ENCODE measurements at places on chromosomes 1 and 21. TPM values are rescaled to one million over a fixed set of nuclear protein-coding genes. Genes with fewer than 3 reads are reported as not detected.
A peak's percentile ranks its signal among the peaks of the same experiment; 100 is the strongest.

GRCh38 chr1:118949315-118949714 lies 38.8 kb downstream of the TBX15 start:
- no peak for DNase-seq

DNA sequence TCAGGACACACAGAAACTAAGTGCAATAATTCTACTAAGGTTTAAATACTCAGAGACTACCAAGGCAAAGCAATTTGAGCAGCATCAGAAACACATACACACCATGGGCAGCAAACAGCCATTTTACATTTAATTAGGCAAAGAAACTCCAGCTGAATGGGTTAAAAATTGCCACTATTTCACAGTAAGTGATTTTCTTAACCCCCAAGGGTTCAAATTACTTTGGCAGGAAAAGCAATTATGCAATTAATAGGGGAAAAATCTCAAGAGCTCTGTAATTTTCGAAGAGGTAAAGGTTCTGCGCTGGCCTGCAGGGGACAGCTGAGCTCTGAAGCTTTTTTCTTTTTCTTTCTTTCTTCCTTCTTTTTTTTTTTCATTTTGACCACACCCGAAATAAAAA lies 206.2 kb upstream of the RRP15 start:
- DNase-seq, result no peak

- no peak for DNase-seq
These were observed 15.0 kb downstream of the DPT start for GRCh38 chr1:168714012-168714411.

DNA sequence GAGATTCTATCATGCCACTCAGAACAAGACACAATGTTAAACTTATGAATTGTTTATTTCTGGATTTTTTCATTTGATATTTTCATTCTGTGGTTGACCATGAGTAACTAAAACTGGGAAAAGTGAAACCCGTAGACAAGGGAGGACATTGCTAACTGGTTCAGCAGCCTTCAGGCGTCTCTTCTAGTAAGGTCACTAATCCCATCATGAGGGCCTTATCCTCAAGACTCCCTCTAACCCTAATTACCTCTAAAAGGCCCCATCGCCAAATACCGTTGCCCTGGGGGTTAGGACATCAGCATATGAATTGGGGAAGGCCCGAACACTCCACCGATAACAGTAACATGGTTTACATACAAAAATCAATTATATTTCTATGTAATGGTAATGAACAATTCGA lies 247.6 kb downstream of the TM2D1 start:
- no peak for DNase-seq

- DNase-seq, result no peak
These were observed 119.4 kb downstream of the KCNJ15 start for GRCh38 chr21:38376235-38376634.

GRCh38 chr1:47927165-47927564 lies 70.0 kb downstream of the TRABD2B start:
- DNase-seq, result no peak

GRCh38 chr1:31216016-31216415 lies 23.7 kb downstream of the NKAIN1 start:
- peak; percentile 51 for DNase-seq

GRCh38 chr1:198232378-198232777 lies 75.6 kb downstream of the NEK7 start:
- DNase-seq, result no peak

Gene NFASC
- total RNA-seq, result 21.8 TPM

Gene B3GALT5
- 2.0 TPM for total RNA-seq

Gene SLAMF8
- 0.69 TPM for total RNA-seq

Gene AK5
- total RNA-seq, result 6.5 TPM

All from urinary bladder (tissue), 4 donors.